ENCODE measurements at places on chromosomes 5 and 9. TPM values are rescaled to one million over a fixed set of nuclear protein-coding genes. Genes with fewer than 3 reads are reported as not detected.
A peak's percentile ranks its signal among the peaks of the same experiment; 100 is the strongest.

DNA sequence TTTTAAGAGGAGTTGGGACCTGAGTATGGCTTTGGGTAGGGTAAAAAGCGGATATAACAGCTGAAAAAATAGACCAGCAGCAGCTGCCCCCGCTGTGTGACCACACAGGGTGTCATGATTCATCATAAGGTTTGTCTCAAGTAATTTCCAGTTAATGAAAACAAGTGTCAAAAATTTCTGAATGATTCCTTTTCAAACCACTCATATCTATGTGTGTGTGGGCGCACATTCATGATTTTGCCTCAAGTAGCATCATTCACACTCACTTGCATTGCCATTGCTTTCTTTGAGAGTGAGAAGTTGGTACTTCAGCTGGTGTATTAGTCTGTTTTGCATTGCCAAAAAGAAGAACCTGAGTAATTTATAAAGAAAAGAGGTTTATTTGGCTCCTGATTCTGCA lies 12.1 kb upstream of the TNFAIP8 start:
- H3K27me3 ChIP-seq, result no peaks in the 10 kb centered on the region
- DNase-seq, result no peak
- no peak overlapping the region for H3K27ac ChIP-seq
- no peak overlapping the region for H3K4me3 ChIP-seq
- H3K4me1 ChIP-seq, result no peaks in the 10 kb centered on the region

Gene ANKRD34B
- not detected for total RNA-seq

DNA sequence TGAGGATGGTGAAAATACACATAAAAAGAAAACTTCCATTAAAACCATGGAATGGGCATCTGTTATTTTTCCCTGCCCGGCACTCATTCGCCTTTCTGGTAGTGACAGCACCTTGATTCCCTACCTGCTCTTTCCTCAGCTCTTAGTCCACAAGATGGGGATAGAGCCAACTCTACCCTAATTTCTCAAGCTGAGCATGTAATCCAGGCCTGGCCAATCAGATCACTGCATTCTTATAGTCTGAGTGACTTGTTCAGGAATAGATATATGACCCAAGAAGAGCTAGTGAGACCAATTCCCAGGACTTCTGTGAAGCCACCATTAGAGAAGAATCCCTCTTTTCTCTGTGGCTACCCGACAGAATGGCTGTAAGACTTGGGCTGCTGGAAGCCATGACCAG lies 58.1 kb downstream of the TSSK1B start:
- H3K27me3 ChIP-seq, result no peaks in the 10 kb centered on the region
- DNase-seq, result no peak
- H3K27ac ChIP-seq, result no peak overlapping the region
- H3K4me3 ChIP-seq, result no peak overlapping the region
- H3K4me1 ChIP-seq, result no peaks in the 10 kb centered on the region
- no peaks in the 10 kb centered on the region for H3K36me3 ChIP-seq

DNA sequence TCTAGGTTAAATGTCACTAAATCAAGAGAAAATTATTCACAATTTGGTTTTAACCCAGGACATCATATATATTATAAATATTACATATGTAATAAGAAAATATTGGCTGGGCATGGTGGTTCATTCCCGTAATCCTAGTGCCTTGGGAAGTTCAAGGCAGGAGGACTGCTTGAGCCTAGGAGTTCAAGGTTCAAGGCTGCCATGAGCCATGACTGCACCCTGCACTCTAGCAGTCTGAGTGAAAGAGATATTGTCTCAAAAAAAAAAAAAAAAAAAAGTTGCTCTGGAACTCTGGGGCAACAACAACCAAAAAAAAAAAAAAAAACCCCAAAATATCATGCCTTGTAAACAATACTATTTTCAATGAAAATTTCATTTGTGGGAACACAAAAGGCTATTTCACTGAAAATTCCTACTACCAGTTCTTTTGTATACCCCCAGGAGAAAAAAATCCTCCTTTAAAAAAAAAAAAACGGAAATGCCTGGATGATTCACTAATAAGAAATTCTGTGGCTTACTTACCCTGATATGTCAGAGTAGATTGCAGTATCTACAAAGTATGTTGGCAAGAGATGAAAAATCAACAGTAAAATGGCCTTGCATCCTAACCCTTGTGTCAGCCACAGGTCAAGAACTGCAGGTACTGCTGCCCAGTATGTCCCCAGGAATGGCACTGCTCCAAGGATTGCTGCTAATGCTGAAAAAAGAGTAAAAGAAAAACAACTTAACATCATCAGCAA lies 22.6 kb upstream of the CTNNAL1 start:
- H3K36me3 ChIP-seq, result no peaks in the 10 kb centered on the region
- no peak overlapping the region for H3K27ac ChIP-seq
- H3K4me3 ChIP-seq, result no peak overlapping the region
- no peak for DNase-seq
- no peaks in the 10 kb centered on the region for H3K4me1 ChIP-seq
- H3K27me3 ChIP-seq, result no peaks in the 10 kb centered on the region

DNA sequence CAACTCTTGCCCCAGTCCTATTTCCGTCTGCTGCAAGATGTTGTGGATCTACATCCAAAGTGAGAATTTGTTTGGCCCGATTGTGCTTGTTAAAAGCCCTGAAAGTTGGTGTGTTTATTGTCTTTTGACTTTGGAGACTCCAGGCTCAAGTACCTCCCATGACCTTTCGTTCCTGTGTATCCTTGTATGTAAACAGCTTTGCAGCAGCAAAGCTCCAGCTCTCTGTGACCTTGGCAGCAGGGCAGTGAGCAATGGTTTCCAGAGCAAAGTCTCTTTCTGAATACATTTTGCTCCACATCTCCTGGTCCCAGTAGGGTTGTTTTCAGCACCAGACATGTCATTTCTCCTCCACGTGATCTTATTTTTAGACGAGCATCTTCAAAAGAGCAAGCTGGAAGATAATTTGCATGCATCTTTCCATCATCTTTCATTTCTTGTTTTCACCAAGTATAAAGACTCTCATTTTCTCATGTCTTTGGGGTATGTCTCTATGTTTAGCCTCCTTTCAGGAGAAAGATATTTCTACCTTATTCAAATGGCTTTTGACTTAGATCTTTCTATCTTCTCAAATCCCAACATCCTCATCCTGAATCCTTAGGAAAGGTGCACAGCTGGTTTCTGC lies 68.1 kb upstream of the ERCC6L2 start:
- no peak for DNase-seq
- H3K27ac ChIP-seq, result peak overlapping the region; percentile 46
- H3K4me3 ChIP-seq, result no peak overlapping the region
- no peaks in the 10 kb centered on the region for H3K36me3 ChIP-seq
- H3K27me3 ChIP-seq, result no peaks in the 10 kb centered on the region

- no peak overlapping the region for H3K27ac ChIP-seq
- no peaks in the 10 kb centered on the region for H3K4me1 ChIP-seq
- no peaks in the 10 kb centered on the region for H3K27me3 ChIP-seq
- DNase-seq, result peak; percentile 58
- no peak overlapping the region for H3K4me3 ChIP-seq
Measured at GRCh38 chr9:121709798-121710197, 58.4 kb downstream of the DAB2IP start.

Measured in prostate gland (tissue), 2 donors.